ENCODE measurements at places on chromosomes 11 and 22.

GRCh38 chr22:40204321-40205116 is 26.8 kb downstream of the TNRC6B start:
- no peak for DNase-seq

DNA sequence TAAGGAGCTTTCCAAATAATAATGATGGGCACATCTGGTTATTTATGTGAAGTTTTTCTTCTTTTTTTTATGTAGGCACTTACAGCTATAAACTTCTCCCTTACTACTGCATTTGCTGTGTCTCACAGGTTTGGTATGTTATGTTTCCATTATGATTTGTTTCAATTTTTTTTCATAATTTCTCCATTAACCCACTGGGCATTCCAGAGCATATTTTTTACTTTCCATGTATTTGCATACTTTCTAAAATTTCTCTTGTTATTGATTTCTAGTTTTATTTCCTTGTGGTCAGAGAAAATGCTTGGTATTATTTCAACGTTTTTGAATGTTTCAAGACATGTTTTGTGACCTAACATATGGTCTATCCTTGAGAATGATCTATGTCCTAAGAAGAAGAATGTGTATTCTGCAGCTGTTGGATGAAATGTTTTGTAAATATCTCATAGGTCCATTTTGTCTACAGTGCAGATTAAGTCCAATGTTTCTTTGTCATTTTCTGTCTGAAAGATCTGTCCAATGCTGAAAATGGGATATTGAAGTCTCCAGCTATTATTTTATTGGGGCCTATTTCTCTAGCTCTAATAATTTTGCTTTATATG is 362.1 kb downstream of the DDX10 start:
- DNase-seq: no peak

GRCh38 chr22:47294576-47294975 is 532.1 kb downstream of the TBC1D22A start:
- no peak for DNase-seq

DNA sequence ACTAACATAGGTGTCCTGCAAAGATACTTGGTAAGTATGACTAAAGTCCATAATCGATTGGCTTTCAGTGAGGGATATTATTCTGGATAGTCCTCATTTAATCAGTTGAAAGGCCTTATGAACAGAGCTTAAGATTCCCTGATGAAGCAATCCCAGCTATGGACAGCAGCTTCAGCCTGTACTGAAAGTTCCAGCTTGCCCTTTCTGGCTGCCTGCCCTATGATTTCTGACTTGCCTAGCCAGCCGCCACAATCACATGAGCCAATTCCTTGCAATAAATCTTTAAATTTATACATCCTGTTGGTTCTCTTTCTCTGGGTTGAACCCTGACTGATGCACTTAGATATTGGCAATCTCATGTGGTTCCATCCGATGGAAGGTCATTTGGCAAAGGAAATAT is 759.0 kb upstream of the API5 start:
- no peak for DNase-seq

DNA sequence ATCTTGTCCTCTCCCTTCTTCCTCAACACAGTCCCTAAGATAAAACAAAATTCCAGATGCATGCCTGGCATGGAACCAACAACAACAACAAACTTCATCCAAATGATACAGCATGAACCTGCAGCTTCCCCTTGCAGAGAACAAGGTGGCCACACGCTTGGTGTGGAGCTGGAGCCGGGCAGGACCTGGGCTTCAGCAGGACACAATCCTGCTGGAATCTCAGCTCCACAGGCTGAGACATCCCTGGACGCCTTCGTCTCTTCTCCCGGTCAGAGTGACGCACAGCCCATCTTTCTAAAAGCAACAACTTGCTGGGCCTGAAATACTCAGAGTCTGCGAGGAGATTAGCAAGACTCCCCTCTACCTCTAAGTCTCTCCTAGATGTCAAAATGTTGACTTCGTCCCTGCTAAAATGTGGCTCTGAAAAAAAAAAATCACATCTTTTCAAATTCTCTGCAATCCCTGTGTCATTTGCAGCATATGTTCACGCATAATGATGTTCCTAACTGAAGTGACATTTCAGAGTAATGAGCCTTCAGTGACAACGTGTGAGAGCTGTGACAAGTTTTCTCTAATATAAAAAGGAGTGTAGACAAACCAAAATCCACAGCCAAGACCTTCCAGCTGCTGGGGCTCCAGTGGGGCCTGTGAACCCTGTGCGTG is 1232.3 kb downstream of the TBC1D22A start:
- no peak for DNase-seq

- DNase-seq: no peak
These were observed 10.0 kb downstream of the FHIP1B start for GRCh38 chr11:6224421-6224820.

DNA sequence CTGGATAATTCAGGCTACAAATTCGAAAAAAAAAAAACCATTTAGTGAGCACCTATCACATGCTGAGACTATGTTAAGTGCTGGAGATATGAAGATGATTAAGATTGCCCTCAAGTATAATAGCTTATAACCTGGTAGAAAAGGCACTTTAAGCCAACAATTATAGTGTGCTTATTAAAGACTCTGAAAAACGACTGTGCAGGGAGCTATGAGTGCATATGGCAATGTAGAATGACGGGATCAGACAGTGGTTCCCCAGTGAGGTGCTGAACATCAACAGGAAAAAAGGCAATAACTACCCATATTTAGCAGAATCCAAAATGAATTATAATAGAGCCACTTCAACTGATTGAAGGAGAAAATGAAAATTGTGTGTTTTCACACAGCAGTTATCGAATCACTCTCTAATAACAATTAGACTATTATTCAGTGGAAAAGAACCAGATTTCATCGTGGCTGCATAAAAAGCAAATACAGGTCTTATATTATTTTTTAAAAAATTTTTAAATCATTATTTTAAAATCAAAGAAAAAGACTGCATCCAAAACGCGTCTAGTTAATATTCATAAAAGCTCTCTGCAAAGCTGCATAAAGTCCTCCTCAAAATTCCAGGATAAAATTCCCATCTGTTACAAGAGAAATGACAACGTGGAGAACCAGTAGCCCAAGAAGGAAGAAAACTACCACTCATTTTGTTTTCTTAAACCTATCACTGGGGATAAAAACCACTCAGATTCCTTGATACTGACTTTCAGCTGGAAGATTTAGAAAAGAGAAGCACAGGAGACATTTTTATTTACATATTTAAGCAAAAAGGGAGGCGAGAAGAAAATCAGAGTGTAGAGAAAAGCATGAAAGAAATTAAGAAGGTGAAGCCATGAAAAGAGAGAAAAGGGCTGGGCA is 1.1 kb downstream of the MTMR2 start:
- no peak for DNase-seq

Measured in stimulated activated CD8-positive, alpha-beta memory T cell treated with anti-CD3 and anti-CD28 coated beads, Interleukin-4, amount 100 ng/mL, for 48 hours (primary cell).